MG63 (cell line): ENCODE measurements at places on chromosomes 1 and 21.

GRCh38 chr21:44299458-44300261 lies at the start of gene PFKL:
TSS of gene PFKL (plus strand) at chr21:44300053. CDS start at chr21:44300106, 53 bp downstream.
- peak; percentile 80 for DNase-seq

DNA sequence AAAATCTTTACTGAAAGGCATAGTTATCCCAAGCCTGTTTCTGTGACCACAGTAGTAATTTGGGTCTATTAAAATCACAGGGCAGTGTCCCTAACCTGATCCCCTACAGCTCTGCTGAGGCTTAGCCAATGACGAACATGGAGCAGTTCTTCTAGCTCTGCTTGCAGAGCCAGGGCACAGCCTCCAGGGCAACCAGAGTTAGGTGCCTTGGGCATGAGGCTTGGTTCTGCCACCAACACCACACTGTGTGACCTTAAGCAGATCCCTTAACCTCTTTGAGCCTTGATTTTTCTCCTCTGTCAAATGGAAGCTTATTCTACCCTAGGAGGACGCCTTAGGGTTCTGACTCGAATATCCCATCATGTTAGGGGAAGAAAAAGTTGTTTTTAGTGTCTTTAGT lies 86.7 kb upstream of the TLR5 start:
- no peak for DNase-seq

DNA sequence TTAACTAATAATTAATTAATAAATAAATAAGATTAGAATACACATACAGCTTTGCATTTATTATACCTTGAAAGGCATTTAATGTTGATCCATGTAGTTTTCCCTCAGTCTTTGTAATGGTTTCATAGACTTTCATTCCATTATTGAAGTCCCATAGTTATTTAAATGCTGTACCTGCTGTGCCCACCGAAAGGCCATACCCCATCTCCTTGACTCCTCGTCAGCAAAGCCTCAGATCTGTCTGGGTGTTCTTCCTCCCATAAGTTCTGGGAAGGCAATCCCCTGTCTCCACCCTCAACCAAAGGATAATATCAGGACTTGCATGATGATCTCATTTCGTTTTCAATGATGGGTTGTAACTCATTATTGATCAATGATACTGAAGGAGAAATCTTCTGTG lies 17.1 kb downstream of the CCN1 start:
- no peak for DNase-seq

DNA sequence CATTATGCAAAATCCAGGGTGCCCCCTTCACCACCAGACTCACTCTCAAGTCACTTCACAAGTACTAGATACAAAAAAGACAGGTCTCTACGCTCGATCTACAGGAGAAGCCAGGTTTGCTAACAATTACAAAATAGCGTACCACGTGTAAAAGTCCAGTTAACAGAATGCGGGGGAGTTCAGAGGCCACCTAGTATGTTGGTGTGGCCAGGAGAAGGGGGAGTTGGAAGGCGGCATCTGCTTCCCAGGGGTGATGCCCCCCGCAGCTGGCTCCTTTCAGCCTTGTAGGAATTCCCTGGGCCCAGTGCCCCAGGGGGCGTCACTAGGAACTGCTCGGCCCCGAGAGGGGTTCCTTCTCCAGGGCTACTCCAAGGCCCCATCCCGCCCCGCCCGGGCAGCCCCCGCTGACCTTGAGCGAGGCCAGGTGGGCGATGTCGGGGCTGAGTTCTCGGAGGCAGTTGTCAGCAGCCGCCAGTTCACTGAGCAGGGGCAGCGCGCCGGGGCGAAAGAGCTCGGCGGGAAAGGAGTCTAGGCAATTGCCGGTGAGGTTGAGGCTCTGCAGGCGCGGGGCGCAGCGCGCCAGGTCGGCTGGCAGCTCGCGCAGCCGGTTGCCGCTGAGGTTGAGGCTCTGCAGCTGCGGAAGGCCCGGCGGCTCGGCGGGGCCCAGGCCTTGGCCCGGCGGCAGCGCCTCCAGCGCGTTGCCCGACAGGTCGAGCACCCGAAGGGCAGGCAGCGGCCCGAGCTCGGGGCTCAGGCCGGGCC lies 664 bp downstream of the LRRC47 start:
- DNase-seq, result peak; percentile 28

- no peak for DNase-seq
Observed at GRCh38 chr1:11518016-11518701, 39.2 kb downstream of the DISP3 start.

- no peak for DNase-seq
Observed at GRCh38 chr1:87149241-87150041, 179.2 kb upstream of the LMO4 start.

DNA sequence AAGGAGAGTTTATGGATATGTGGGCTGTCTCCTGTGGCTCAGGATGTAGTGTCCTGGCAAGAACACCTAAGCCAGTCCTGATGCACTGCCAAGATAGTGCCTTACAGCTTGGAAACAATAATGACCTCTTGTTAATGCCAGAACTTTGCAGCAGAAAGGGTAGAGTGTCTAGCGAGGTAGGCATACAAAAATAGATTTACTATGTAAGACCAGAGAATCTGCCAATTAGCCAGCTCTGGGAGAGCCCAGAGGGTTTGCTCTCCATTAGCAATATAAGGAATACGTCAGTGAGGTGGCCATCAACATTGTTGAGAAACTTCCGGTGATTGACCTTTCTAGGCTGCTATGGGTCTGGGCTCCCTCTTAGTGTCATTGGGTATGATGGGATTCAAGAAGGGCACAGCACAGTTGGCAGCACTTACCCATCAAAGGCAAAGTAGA lies 178.5 kb upstream of the GALNT2 start:
- DNase-seq, result peak; percentile 44

DNA sequence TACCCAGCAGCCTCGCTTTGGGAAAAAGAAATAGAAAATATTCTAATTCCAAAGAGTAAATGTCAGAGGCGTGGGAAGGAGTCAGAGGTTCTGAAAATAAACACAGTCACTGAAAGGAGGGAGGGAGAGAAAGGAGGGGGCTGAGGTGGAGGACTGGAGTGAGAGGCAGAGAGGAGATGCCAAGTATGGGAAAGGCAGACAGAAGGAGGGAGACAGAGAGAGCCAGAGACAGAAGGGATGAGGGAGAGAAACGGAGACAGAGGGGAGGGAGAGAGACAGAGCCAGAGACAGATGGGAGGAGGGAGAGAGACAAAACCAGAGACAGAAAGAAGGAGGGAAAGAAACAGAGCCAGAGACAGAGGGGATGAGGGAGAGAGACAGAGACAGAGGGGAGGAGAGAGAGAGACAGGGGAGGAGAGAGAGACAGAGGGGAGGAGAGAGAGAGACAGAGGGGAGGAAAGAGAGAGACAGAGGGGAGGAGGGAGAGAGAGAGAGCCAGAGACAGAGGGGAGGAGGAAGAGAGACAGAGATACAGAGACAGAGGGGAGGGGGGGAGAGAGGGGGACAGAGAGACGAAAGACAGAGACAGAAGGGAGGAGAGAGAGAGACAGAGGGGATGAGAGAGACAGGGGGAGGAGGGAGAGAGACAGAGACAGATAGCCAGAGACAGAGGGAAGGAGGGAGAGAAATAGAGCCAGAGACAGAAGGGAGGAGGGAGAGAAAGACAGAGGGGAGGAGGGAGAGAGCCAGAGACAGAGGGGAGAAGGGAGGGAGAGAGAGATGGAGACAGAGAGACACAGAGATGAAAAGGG lies 525.5 kb downstream of the MATN1 start:
- DNase-seq, result peak; percentile 54

DNA sequence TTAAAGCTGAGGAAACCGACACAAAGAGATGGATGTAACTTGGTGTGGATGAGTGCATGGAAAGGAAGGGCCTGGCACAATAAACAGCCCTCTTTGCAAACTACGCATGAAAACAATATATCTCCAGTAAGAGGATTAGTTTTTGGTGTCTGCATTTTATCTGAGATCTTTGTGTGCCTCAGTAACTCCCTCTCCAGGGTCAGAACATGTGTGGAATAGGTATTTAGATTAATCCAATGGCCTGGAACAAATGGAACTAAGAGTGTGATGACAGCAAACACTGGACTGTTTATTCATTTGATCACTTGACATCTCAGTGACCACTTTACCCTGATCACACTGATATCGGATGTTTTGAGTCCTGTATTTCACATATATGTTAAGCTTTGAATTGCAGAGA lies 45.3 kb downstream of the AKNAD1 start:
- no peak for DNase-seq

- no peak for DNase-seq
Observed at GRCh38 chr1:223175633-223176032, 32.6 kb upstream of the TLR5 start.

GRCh38 chr1:32894019-32894600 lies 7.1 kb downstream of the TMEM54 start:
- no peak for DNase-seq

DNA sequence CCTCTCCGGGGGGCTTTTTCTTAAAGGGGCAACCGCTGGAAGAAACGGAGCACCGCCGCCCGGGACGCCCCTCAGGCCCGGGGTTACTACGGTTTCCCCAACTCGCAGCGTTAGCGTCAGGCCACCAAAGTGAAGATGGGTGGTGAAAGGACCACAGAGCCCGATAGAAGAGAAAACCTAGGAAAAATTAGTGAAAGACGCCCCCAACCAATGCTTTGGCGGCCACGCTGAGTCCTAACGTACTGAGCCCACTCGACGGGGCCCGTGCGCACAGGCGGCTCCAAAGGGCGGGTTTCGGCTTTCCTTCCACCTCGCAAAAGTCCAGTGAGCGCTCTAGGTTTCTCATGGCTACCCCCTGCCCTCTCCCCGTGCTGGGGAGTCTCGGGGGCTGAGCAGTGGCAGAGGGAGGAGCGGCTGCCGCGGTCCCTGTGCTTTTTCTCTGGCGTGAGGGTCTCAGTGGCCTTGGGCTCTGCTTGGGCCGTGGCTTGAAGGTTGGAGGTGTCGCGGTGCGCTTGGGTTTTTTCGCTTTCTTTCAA lies 12.2 kb upstream of the SPEN start:
- DNase-seq, result no peak
